ENCODE measurements at places on chromosomes 7 and 10. TPM values are rescaled to one million over a fixed set of nuclear protein-coding genes. Genes with fewer than 3 reads are reported as not detected.

Gene ATP5F1C
- 177 TPM for total RNA-seq

GRCh38 chr7:64951250-64951848, 39.5 kb downstream of the ZNF117 start:
- H3K27ac ChIP-seq = no peak overlapping the region
- peaks cover 3% of the 10 kb centered on the region for H3K4me1 ChIP-seq
- DNase-seq = no peak
- no peak overlapping the region for H3K4me3 ChIP-seq
- H3K27me3 ChIP-seq = peaks cover 31% of the 10 kb centered on the region

DNA sequence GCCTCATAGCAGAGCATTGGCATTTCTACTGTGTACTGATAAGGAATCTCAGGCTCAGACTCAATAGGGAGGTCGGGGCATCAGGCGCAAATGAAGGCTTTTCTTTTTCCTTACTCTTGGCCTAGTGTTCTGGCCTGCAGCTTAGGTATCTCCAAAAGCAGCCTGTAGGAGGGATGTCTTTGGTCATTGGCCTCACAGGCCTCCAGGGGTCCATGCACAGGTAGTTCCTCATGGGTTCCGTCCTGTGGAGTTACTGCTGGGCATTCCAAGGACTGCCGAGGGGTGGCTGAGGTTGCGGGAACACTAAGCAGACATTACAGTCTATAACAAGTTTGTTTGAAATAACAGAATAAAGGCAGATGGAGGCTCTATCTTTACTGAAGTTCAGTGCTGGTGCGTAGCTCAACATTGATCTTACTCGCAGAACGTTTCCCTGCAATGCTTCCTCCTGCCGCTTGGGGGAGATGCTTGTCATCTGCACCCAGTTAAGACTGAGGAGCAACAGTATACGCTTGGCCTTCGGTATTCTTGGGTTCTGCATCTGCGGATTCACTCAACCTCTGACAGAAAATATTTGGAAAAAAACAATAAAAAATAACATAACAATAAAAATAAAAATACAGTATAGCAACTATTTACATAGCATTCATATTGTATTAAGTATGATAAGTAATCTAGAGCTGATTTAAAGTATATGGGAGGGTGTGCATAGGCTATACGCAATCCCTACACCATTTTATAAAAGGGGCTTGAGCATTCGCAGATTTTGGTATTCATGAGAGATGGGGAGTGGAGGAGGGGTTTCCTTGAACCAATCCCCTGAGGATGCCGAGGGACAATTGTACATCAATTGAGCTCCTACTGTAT, 58.9 kb downstream of the SH2D4B start:
- H3K4me1 ChIP-seq = peaks cover 29% of the 10 kb centered on the region
- no peaks in the 10 kb centered on the region for H3K27me3 ChIP-seq
- no peak for DNase-seq
- no peak overlapping the region for H3K4me3 ChIP-seq
- H3K36me3 ChIP-seq = no peaks in the 10 kb centered on the region

DNA sequence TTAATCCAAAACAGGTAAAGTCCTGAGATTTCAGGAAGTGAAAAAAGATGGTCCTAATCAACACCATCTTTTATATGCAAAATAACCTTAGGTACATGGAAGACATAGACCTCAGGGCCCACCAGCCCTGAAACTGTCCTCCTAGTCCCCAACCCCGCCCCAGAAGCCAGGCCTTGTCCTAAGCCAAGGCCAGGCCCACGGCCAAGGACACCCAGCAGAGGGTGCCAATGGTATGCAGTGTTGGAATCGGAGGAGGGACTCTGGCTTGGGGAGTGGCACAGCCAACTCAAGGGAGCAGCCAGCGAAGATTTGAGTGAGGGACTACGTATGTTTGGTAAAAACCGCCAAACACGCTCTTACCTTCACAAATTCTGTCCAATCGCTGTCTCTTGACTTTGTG, 96.7 kb downstream of the ZRANB1 start:
- no peaks in the 10 kb centered on the region for H3K36me3 ChIP-seq
- DNase-seq = no peak
- H3K27me3 ChIP-seq = peaks cover 29% of the 10 kb centered on the region

DNA sequence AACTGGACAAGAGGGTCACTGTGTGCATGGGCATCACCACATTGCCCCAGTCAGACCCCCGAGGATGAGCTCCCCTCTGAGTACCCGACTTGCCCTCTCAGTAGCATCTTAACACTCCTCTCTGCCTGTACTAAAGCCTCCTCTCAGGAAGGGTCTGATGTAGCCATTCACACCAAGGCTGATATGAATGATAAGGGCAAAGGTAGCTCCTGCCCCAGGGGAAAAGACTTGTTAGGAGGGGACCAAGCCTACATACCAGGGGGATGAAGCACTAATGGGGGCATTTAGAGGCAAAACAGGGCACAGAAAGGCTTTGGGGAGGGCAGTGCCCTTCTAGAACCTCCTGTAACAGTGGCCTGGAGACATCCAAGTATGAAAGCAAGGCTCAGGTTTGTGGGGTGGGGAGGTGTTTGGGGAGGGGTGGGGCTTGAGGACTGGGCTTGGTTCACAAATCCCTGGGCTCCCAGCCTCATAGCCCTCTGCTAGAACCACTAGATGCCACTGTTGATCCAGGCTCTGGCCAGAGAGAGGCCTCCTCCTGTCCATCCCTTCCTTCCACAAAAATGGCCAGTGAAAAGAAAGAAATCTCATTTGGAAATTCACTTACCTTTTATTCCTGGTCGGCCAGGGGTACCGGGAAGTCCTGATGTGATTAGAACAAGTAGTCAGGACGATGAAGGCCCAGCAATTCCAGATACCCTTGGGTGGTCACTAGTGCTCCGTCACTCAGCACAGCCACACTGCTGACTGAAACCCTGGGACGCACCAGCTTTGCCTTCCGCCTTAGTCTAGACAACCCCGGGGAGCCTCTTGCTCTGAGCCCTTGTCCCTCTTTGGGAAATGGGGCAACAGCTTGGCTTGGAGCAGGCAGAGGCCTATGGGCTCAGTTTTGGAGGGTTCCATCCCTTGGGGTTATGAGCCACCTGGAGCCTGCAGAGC, 40.3 kb downstream of the COL17A1 start:
- H3K27me3 ChIP-seq = peaks cover 8% of the 10 kb centered on the region
- no peaks in the 10 kb centered on the region for H3K36me3 ChIP-seq
- no peaks in the 10 kb centered on the region for H3K4me1 ChIP-seq
- no peak for DNase-seq

DNA sequence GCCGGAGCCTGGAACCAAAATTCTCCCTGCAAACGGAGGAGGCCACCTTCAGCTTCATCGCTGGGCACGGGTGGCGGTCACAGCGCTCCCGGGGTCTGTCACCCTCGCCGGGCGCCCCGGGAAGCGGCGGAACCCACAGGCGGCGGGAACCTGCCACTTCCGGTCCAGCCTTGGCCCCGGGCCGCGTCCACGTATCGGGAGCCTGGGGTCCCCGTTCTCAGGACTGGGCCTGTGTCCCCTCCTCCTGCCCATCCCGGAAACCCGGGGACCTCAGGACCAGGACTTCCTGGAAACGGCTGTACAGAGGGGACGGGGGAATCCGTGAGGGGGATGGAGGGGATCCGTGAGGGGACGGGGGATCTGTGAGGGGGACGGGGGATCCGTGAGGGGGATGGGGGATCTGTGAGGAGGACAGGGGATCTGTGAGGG, 25.4 kb downstream of the PDGFA start:
- no peak overlapping the region for H3K27ac ChIP-seq
- no peak overlapping the region for H3K4me3 ChIP-seq
- peaks cover 1% of the 10 kb centered on the region for H3K4me1 ChIP-seq
- peaks cover 3% of the 10 kb centered on the region for H3K36me3 ChIP-seq
- no peaks in the 10 kb centered on the region for H3K27me3 ChIP-seq
- no peak for DNase-seq

DNA sequence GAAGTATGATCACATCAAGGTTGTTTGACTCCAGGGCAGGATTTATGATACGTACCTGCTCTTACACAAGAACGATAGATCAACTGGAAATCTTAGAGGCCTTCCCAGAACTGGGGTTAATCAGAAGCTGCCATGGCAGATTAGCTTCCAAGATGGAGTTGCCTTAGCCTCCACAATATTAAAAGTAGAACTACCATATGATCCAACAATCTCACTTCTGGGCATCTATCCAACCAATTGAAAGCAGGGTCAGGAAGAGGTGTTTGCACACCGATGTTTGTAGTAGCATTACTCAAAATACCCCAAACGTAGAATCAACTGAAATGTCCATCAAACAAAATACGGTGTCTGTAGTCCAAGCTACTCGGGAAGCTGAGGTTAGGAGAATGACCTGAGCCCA, 6.6 kb downstream of the PILRB start:
- H3K4me1 ChIP-seq = peaks cover 58% of the 10 kb centered on the region
- DNase-seq = no peak
- H3K27ac ChIP-seq = peak overlapping the region; percentile 21
- no peak overlapping the region for H3K4me3 ChIP-seq
- H3K27me3 ChIP-seq = no peaks in the 10 kb centered on the region

GRCh38 chr10:132062116-132062515, 3.6 kb upstream of the JAKMIP3 start:
- no peaks in the 10 kb centered on the region for H3K36me3 ChIP-seq
- H3K27me3 ChIP-seq = peaks cover 10% of the 10 kb centered on the region
- H3K4me3 ChIP-seq = no peak overlapping the region
- DNase-seq = no peak
- H3K27ac ChIP-seq = no peak overlapping the region
